ENCODE measurements at places on chromosomes 4 and X.

- DNase-seq: no peak
Observed at GRCh38 chr4:119087656-119088055, 48.0 kb upstream of the MYOZ2 start.

- DNase-seq: no peak
Observed at GRCh38 chr4:185813133-185813532, 1.1 kb upstream of the SORBS2 start.

DNA sequence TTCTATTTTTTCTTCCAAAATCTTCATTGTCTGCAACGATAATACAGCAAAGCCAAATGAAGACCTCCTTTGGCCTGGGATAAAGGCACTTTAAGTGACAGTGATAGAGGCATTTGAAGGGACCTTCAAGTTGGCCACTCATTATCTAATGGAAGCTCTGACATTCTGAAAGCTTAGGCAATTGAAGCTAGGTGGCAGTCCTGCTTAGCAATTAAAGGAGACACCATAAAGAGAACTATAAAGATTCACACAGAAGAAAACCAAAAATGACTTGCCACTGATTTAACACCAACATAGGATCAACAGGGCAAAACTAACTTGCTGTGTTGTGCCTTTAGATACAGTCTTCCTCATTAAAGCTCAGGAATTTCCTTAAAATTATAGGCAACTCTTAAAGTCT is 103.3 kb upstream of the TSPAN7 start:
- no peak for DNase-seq

GRCh38 chrX:14676431-14676830 is 147.1 kb downstream of the GLRA2 start:
- no peak for DNase-seq

- DNase-seq: no peak
Observed at GRCh38 chr4:122764821-122765215, 32.3 kb downstream of the BBS12 start.
